ENCODE measurements at places on chromosomes 1 and 21. TPM values are rescaled to one million over a fixed set of nuclear protein-coding genes. Genes with fewer than 3 reads are reported as not detected.

The CHIA gene
- not detected for total RNA-seq

The ADAM30 gene
- not detected for total RNA-seq

The EFNA3 gene
- total RNA-seq: 1.3 TPM

The KRTAP23-1 gene
- total RNA-seq: not detected

The RGS13 gene
- total RNA-seq: not detected

The GBP5 gene
- under 0.01 TPM for total RNA-seq

DNA sequence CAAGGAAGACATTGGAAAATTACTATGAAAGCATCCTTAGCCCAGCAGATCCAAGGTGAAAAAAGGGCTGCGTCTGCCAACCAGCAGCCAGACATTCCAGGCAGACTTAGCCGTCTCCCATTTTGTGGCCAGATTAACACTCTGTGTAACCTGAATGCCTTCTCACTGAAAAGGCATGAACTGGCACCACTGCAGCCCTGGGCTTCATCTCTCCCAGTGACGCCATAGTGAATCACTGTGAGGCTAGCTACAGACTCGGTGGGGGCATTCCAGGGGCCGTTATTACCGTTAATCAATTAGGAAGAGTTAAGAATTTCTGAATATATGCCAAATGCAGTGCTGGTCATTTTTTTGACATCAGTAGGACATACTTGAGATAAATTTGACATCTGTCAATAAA is 627.4 kb downstream of the LMO4 start:
- no peak for DNase-seq

DNA sequence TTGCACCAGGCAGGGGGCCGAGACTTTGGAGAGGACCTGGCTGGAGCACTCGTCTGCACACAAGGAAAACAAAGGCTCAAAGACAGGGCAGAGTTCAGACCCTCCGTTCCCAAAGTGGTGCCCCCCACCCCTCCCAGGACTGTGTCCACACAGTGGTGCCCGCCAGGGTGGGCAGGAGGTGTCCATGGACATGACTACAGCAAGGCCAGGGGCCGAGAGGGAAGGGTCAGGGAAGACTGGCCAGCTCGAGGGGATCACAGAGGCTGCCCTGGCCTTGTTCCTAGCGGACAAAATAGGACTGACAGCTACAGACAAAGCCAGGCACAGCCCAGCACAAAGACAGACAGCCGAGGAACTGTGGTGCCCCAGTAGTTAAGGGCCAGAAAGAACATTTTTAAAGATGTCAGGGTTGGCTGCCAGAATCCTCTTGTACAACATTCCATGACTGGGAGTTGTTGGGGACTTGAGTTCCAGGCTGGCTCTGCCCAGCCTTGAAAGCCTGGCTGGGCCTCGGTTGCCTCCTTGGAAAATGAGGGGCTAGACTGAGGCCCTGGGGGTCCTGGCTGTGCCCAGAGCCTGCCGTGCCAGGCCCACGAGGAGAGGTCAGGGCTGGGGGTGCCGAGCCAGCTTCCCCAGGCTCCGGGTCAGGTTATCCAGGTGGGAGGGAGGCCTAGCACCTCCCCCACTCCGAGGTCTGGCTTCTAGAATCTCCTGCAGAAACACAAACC is 63.7 kb downstream of the SLX9 start:
- DNase-seq: no peak

GRCh38 chr1:201400852-201401230 is 1.7 kb upstream of the LAD1 start:
- DNase-seq: no peak

- no peak for DNase-seq
These were observed 26.4 kb upstream of the IFNAR2 start for GRCh38 chr21:33203371-33203724.

DNA sequence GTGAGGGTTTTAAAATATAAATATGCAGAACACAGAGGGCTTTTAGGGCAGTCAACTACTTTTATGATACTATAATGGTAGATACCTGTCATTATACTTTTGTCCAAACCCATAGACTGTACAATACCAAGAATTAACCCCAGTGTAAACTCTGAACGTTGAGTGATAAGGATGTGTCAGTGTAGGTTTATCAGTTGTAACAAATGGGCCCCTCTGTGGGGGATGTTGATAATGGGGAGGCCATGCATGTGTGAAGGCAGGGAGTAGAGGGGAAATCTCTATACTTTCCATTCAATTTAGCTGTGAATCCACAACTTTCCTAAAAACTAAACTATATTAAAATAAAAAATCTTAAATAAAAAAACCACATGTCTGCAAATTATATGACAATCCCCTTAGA is 193.5 kb upstream of the CAMK1G start:
- no peak for DNase-seq

- no peak for DNase-seq
These were observed 13.4 kb upstream of the PGBD2 start for GRCh38 chr1:248892590-248892989.

GRCh38 chr1:223717695-223718363 is 5.5 kb downstream of the CAPN2 start:
- DNase-seq: peak; percentile 65

DNA sequence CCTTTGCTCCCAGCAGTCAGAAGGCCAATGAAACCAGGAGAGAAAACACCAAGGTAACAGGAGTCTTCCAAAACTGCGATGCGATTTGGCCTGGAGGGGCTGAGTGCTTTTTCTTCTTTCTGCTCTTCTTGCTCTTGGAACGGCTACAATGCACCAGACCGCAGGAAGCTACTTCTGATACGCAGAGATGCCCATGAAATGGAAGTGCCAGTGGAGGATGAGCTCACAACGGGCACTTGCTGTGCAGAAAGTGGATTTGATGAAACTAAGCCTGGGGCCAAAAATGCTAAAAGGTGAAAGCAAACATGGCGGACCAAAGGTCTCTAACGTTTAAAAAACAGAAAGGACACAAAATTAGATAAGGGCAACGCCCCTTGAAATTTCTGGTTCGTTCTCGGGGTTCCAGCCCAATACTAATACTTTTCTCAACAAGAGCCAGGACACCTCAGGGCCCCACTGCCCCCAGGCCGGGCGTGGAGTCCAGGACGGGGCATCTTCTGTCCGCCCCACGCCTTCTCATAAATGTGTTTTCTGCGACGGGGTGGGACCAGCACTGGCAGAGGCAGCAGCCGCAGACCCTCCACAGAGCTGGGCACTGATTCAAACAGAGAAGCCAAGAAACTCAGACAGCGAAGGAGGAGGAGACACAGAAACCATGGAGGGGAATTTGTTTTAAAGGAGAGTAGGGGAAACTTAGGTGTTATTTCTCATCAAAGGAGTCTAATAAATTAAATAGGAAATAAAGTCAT is 101.3 kb downstream of the CRYAA start:
- no peak for DNase-seq

DNA sequence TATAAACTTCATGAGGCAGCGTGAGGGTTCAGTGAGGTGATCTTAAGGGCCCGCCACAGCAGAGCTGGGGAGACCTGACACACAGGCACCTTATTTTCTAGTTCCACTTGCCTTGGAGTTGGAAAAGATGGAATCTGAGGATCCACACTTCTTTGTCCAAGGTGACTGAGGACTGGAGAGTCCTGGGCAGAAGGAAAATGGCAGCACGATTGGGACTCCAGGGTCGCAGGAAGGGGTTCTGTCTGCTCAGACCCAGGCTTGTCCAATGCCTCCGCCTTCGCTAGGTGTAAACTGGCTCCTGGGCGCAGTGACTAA is 1.3 kb downstream of the GALE start:
- no peak for DNase-seq

- DNase-seq: no peak
These were observed 11.8 kb upstream of the DENND1B start for GRCh38 chr1:197787056-197787455.

DNA sequence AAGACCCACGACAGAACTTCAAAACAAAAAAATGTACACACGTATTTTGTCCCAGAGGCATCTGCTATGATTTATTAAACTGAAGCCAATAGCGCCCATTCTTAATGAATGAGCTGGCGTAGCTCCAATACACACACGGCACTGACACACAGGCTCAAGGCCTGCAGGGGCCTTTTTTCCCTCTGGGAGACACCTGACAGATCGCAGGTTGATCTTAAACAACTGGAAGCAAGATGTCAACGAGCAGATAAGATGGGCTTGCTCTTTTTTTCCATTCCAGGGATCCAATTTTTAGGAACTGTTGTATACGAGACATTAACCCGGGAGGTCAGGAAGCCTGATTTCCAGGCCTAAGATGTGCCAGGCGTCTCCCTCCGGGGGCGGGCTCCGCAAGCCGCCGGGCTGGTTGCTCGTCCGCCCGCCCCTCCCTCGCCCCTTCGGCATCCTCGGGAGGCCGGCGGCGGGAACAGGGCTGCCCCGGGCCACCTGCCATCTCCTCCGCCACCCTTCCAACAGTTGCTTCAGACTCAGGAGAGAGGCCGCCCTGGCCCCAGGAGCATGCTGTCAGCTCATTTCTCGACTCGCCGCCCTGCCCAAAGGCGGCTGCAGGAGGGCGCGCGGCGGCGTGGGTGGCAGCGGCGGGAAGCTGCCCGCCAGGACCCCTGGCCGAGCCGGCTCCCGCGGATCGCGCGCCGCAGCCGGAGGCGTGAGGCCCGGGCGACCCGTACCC is 735 bp downstream of the TTC13 start:
- DNase-seq: peak; percentile 48

DNA sequence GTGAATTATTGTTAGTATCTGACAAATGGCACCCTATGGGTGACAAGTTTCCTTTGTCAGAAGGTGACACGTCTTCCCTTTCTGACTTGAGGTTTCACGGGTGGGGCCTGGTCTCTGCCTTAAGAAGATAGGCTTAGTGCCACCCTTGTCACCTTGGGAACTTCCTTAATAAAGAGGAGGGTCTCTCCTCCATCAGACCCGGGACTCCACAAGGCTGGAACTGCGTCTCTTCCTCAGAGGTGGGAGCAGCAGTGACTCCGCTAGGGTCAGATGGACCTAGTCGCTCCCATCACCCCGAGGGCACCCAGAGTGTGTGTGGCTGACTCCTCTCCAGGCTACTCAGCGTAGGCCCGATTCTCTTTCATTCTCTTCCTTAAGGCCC is 774 bp upstream of the WDTC1 start:
- no peak for DNase-seq

DNA sequence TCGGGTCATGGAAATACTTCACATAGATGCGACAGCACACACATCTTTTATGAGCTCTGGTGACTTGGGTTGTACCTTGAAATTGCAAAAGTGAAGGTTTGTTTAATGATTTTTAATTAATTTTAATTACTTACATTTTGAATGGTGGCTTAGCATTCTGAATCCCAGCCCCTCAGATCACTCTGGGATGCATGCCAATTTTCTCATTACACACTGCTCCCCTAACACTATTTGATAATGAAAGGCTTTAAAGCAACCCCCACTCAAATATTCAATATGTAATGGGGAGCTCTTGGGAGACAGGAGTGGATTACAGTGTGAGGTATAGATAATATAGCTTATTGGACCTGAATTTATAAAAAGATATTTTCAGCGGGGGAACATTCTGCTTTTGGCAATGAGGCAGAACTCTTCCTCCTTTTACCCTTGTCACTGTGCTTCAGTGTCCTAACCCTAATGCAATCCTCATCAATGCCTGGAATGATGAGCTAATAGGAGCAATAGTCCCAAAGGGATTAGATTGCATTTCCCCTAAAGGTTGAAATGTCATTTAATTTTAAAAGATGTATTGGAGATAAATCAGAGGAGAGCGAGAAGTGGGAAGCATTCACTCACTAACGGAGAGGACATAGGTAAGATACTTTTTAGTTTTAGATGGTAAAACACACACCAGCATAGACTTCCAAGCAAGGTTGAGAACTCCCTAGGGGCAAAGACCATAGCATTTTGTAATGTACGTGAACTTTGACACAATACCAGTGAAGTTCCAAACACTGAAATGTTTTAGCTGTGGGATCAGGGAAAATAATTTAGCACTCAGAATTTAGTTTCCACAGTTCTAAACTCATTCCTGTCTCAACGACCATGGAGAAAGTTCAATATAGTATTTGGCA is 384.1 kb upstream of the PLXNA2 start:
- no peak for DNase-seq

DNA sequence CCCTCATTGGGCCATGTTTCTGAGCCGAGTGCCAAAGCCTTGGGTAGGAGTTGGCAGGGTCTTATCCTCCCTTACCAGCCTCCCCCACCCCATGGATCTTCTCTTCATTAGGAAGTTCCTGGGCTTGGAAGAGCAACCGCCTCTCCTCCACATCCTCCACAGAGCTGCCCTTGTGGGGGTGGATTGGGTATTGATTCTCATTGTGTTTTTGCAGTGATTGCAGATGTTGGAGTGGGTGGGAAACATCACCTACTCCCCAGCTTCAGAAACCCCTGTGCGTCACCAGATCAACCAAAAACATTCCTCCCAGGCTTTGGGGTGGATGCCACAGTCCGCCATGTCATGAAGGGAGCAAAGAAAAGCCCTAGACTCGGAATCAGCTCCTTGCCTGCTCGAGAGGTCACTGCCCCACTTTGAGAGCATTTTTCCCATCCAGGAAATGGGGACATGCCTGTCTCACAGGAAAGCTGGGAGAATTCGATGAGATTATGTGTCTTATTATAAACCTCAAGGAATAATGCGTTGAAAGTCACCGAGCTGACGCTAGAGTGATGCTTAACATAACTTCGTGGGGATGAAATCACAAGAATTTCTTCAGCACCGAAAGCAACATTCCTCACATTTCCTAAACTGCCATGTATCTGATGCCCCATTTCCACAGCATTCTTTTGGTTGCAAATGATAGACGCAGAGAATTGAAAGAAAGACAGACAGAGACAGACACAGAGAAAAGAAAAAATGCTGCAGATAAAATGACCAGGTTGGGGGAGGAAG is 44.7 kb upstream of the ZBTB40 start:
- DNase-seq: no peak

DNA sequence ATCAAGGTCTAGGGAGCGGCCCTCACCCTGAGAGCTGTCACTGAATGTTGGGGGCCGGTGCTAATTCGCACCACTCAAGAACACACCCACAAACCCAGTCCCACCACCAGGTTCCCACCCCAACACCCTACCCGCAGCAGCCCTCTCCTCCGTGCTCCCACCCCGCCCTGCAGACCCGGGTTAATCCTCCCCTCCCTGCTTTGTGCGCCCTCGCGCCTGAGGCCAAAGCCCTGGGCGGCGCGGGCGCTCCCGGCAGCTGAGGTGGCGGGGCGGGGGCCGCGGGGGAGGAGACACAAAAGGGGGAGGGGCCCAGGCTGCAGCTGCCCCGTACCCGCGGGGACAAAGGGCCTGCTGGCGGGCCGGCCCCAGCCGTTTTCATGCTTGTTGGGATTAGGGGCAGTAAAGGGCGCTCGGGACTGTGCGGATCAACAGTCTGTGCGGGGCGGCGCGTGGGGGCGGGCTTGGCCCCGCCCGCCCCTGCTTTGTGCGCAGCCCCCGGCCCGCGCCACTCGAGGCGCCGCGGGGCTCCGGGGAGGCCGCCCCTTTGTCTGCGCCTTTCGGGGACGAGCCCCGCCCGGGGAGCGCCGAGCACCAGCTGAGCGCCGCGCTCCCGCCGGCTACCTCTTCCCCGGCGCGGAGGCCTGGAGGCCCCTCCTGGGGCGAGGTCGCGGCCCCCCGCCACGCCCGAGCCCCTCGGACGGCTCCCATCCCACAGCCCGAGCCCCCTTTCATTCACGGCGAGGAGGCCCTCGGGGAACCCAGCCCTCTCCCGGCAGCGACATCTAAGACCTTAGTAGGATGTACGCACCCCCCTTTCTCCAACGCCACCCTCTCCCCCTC is 10.9 kb downstream of the C1orf216 start:
- no peak for DNase-seq
